ENCODE measurements at places on chromosomes 4 and X.

DNA sequence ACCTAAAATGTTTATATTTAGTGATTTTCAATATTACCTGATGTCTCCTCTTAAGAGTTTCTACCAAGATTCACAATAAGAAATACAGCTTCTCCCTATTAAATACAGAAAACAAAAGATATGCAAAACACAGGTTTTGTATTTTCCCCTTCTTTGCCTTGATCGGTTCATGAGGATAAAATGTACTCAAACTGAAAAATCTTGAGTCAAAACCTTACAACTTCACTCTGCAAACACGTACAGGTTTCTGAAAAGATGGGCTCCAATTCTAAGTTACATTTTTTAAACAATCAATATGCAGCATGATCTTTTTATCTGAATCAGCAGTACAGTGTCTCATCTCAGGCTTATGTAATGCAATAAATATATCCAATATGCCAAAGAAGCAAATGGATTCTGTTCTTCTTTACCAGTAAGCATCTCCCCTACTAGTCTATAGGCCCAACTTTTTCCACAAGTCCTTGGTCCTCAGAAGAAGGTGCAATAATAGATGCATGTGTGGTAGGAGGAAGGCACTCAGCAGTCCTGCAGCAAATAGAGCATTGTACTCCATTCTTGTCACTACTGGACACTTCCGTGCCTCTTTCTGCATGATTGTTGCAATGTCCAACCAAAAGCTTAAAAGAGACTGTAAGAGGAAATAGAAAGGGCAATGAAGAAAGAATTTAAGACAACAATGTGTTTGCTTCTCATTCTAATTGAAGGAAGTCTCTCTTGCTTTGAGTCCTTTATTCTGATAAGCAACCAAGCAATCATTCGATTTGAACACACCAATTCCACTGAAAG, 3.2 kb downstream of the MAPK10 start:
- DNase-seq = no peak

GRCh38 chr4:2126309-2127043, 67.3 kb downstream of the NAT8L start:
- no peak for DNase-seq

DNA sequence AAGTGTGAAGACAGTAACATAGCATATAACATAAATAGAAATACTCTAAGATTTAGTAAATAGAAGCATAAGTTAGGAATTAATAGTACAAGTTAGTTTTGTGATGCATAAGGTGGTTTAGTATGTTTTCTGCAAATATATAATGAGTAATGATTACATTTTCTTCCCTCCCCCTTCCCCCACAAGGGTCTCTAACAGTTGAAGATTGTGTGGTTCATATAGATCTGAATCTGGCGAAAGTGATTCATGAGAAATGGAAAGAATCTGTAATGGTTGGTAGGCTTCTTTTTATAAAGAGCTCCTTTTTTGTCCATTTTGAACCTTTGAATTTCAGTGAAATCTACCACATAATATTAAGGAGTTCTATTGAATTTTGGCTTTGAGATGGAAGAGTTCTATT, 66.3 kb downstream of the N4BP2 start:
- no peak for DNase-seq

DNA sequence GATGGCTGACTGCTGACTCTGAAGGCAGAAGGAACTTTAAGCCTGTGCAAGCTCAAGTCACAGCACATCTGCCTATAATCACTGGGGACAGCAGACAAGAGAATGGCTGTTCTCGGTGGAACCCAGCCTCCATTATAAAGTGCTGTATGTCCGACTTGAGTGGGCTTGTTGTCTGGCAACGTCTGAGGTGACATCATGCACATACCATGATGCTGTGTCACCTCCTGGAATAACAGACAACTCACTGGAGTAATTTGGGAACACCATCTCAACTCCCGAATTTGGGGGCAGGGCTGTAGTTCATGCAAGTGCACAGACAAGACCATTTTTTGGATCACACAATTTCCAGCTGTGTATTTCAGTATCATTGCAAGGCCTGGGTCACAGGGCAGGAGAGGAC, 59.8 kb upstream of the GPM6B start:
- DNase-seq = no peak

DNA sequence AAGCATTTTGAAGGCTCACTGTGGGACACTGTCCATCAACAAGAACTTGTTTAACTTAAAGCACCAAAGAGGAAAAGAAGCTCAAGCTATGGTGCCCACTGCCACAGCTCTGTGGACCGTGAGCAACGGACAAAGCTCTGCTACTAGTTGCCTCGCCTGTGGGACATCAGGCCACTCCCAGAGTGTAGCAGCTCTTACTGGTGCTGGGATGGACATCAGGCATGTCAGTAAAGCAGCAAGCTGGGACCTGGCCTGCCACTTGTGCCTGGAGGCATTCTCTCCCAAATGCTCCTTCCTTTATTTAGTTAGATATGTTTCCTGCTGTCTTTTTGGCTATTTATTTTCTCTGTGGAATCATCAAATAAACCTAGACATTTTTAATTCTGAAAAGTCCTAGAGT, 46.7 kb downstream of the TMEM154 start:
- DNase-seq = no peak

DNA sequence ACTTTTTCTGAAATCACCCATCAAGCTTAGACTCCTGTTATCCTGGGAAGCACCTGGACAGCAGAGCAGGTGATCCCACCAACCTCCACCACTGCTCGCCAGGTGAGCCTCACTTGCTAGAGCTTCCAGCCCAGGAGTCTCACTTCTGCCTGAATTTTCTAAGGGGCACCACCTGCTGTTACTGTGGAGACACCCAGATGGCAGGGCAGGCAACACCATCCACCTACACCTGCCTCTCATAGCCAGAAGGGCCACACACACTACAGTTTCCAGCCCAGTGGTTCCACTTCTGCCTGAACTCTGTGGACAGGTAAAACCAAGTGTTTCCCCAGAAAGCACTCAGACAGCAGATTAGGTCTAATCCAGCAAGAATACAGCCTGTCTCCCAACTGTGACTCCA, 262.0 kb downstream of the ARAP2 start:
- DNase-seq = no peak

DNA sequence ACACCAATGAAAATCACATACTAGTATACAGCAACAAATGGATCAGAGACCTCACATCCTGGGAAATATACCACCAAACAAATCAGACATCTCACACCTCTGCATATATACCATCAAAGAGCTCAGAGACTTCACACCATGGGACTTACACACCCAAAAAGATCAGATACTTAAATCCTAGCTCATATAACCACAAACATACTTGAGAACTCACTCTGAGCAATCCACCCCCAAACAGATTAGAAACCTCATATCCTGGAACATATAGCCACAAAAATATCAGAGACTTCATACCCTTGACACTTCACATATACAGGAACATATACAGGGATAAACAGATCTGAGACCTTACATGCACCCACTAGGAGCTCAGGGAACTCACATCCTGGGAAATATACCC, 32.1 kb downstream of the SUV39H1 start:
- no peak for DNase-seq

DNA sequence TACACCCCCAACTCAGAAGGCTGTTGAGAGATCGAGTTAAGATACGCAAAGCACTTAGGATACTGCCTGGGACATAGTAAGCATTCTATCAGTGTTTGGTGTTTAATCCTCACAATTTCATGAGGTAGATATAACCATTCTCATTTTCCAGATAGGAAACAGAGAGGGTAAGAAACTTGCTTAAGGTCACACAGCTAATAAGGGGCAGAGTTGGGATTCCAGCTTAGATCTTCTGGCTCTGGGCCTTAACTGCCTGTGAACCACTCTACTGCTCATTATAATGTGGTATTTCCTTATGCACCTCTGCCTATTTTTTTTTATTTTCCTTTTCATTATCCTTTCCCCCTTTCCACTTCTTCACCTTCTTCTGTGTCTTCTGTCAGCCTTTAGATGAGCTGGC, 242.2 kb upstream of the ANXA3 start:
- DNase-seq = no peak

- no peak for DNase-seq
These were observed 22.8 kb downstream of the RPL9 start for GRCh38 chr4:39435659-39436563.

Measured in NCI-H2081 (cell line).